Hypothalamus (tissue), 51 donors: ENCODE measurements at places on chromosomes 11 and 22.
A peak's percentile ranks its signal among the peaks of the same experiment; 100 is the strongest.

GRCh38 chr22:17882727-17883126 is 108.5 kb upstream of the BID start:
- no peak for DNase-seq

- DNase-seq: no peak
These were observed 66.7 kb downstream of the HSD17B12 start for GRCh38 chr11:43747130-43747802.

- peak; percentile 4 for DNase-seq
These were observed 49.1 kb upstream of the VPREB1 start for GRCh38 chr22:22195265-22196017.

DNA sequence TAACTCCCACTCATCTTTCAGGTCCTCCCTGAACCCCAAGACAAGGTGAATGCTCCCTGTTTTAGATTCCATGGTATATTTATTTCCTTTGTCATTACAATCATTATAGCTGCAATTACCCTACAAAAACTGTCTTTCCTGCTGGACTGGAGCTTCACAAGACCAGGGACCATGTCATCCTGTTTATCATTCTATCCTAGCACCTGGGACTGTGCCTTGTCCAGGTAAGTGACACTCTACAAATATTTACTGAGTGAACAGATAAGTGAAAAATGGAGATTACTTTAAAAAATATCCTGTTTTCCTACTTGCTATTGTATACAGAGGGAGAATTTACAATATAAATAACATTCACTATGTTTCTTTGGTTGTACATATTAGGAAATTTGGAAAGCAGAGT is 22.5 kb upstream of the ELF5 start:
- no peak for DNase-seq

DNA sequence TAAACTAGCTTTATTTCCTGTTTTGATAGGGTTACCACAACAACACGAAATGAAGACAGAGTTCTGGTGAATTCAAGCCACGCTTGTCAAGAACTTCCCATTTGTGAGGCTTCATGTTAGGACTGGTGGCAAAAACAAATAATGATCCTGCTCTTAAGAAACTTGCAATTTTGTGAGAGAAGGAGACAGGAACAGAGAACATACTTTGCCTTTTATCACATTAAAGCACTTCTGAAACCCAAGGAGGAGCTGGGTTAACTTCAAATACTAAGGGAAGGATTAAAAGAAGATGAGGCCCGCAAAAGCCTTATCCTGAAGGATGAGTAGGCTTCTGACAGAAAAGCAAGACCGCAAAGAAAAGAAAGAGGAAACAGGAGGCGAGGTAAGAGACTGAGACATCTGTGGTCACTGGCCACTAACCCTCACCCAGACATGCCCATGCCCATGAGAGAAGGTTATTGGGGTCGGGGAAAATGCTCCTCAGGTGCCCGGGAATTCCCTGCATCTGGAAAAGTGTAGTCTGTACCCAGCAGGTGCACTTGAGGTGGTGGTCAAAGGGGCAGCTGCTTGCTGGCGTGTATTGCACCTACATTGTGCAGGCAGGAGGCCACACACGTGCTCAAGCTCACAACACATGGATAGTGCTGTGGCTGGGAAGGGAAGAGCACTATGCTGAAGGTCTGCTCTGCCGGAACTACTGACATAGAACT is 50.5 kb downstream of the MAPK1 start:
- DNase-seq: no peak

DNA sequence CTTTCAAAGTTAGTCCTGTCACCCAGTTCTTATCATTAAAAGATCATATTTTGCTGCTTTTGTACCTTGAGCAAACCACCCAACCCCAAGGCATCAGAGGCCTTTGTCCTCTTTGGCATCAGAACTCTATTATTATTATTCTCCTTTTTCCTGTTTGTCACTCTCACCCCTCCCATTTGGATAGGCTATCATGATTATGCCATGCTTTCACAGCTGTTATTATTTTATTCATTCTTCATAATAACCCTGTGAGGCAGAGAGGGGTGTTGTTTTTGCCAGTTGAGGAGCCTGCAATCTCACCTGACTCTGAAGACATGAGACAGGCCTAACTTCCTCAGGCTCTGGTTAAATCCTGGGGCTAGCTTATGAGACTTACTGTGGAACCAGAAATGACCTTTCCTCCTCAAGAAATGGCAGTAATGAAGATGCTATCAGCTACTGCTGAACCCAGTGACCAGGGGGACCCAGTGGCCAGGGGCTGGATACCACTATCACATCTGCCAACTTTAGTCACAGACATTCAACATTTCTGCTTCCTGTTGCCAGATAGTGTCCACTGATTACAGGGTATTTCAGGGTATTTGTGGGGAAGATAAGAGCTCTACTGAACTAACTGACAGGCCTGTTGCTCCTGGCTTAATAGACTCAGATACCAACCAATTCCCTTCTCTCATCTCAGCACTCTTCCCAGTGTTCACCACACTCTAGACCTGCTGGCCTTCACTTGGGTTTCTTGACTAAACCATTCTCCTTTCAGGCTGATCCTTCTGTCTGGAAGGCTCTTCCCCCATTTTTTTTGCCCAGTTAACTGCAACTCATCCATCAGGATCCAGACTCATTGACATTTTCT is 11.8 kb upstream of the SWAP70 start:
- no peak for DNase-seq

- no peak for DNase-seq
These were observed 789 bp downstream of the RPS13 start for GRCh38 chr11:17076517-17077239.

DNA sequence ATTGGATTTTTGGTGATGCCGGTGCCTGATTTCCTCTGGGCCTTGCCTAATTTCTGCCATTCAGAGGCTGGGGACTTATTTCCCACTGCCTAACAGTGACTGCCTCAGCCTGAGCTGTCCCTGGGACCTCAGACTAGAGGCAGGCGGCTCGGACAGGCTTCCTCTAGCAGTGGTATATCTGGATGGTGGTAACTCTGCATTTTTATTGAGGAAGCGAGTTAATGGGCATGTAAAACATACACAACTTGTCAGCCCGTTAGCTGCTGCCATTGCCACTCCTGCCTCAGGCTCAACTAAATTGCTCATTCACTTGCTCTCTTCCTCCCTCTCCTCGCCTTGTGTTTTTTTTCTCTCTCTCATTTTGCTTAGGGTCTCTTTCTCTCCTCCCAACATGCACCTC is 561.6 kb downstream of the BUD13 start:
- DNase-seq: no peak

DNA sequence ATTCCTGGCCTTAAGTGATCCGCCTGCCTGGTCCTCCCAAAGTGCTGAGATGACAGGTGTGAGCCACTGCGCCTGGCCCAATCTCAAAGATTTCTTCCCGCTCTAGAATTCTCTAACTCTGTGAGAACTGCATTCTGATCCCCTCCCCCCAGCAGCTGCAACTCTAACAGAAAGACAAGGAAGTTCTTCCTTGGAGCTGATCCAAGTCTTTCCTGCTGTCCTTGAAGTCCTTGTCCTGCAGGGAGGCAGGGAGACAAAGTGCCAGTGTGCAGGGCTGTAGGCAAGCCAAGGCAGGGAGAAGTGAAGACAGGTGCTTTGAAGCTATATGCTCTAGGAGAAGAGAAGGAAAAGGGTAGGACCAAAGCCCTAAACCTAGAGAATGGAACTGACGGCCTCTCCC is 9.5 kb upstream of the GGA1 start:
- DNase-seq: no peak

DNA sequence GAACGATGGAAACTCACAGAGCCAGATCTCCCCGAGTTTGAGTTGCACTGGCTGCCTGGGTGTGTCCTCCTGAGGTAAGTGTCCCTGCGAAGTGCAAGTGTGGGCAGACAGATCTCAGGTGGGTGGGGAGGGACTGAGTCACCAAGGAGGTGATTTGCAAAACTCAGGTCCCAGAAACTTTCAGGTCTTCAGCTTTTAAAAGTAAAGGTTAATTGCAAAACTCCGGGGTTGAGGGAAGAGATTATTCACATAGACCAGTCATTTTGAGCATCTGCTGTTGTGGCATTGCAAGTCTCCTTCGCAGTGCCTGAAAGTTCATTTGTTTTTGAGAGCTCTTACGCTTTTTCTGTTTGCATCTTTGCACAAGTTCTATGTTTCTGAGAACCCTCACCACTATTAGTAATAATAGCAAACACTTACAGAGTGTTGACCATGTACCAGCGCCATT is 7.1 kb downstream of the CD44 start:
- DNase-seq: no peak

GRCh38 chr11:36104660-36104992 is 160.8 kb downstream of the LDLRAD3 start:
- DNase-seq: no peak

DNA sequence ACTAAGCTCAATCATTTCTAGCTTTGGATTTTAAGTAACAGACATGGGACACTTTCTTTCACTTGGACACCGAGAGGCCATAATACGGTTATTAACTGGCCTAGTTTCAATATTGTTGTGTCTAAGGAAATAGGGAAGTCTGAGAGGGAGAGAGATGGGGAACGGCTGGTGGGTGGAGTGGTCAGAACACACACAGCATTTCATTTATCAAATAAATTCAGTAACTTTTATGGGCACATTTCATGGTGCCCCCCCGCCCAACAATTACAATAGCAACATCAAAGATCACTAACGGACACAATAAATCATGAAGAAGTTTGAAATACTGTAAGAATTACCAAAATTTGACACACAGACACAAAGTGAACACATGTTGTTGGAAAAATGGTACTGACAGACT is 10.7 kb downstream of the PRPF19 start:
- DNase-seq: no peak

DNA sequence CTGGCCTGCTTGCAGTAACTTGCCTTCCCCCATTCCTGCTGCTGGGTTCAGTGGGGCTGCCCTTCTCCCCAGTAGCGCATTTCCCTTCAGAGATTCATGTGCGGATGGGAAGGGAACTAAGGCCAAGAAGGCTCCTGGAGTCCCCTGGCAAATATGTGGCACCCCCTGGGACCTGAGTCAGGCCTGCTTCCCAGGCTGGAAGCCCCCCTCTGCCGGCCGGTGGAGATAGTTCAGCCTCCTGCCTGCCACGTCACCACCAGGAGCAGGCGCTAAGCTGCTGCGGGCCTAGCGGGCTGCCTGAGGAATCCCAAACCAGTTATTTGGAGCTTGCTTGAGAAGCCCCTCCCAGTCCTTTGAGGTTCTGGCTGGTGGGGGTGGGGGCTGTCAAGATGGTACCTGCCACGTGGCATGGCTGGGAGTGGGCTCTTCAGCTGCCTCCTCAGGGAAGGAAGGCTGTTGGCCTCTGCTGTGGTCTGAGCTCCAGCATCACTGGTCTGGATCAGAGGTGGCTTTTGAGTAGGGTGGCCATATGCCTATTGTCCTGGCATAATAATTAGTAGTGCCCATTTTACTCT is 2.0 kb downstream of the SERPINH1 start:
- DNase-seq: no peak

DNA sequence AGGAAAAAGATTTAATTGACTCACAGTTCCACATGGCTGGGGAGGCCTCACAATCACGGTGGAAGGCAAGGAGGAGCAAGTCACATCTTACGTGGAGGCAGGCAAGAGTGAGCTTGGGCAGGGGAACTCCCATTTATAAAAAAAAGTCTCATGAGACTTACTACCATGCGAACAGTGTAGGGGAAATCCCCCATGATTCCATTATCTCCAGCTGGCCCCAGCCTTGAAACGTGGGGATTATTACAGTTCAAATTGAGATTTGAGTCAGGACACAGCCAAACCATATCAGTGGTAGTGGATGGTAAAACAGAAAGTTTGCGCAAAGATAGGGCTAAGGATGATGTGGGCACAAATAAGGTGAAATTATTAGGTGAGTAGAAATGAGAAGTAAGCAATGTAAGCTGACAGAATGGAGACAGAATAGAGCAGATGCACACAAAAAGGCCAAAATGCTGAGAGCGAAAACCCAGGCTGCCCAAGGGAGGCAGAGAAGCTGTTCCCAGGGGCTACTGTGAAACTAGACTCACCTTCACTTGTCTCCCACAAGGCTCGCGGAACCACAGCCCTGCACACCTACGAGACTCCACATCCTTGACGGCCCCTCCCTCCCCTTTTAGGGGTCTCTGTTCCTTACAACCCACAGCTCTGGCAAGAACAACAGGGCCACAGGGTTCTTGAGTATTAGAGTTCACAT is 377.6 kb downstream of the CADM1 start:
- no peak for DNase-seq

DNA sequence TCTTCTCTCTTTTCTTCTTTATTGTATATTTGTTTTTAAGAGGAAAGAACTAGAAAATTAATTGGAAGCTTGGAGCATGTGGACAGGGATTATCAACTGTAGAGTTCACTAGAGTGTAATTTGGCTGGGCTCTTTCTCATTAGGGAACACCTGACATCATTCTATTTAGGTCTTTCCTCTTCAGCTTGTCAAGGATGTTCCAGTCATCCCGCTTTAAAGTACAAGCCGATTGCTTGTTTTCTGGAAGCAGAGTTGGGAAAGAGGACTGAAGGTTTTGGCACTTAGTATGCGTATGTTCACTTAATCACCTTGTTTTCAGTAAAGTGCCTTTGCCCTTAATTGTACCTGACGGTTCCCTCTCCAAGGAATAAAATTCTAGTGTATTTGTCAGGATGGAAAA is 111.6 kb downstream of the WNT11 start:
- no peak for DNase-seq

- no peak for DNase-seq
These were observed 435.0 kb upstream of the CADM1 start for GRCh38 chr11:115939104-115939730.

GRCh38 chr11:8341996-8342395 is 78.3 kb upstream of the LMO1 start:
- no peak for DNase-seq

GRCh38 chr22:22085702-22086500 is 103.3 kb upstream of the TOP3B start:
- DNase-seq: no peak

GRCh38 chr11:45267052-45267451 is 19.1 kb downstream of the SYT13 start:
- DNase-seq: no peak

GRCh38 chr11:114315749-114316368 is 19.7 kb downstream of the NNMT start:
- no peak for DNase-seq

DNA sequence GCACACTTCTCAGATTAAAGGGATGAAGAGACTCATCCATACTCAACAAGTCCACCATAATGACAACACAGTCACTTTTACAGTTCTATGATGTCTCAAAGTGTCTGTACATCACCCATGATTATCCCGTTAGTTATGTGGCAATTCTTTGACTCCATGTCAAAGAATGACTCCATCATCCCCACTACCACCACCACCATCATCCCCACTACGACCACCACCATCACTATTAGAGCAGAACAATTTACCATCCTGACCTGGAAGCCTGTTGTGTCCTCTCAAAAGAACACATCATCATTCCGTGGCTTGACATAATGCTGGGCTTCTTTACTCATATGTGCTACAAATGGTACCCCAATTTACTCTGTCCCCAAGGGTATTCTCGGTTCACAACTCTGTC is 13.7 kb downstream of the PRR5L start:
- peak; percentile 8 for DNase-seq

DNA sequence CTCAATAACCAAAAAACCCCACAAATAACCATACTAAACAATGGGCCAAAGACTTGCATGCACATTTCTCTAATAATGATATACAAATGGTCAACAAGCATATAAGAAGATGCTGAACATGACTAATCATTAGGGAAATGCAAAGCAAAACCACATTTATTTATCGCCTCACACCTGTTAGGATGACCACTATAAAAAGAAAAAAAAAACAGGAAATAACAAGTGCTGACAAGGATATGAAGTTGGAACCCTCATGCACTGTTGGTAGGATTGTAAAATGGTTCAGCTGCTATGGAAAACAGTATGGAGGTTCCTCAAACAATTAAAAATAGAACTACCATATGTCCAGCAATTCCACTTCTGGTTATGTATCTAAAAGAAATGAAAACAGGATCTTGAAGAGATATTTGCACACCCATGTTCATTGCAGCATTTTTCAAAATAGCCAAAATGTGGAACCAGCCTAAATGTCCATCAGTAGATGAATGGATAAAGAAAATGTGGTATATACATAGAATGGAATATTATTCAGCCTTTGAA is 66.2 kb downstream of the AMBRA1 start:
- no peak for DNase-seq
